Stimulated activated CD4-positive, alpha-beta T cell treated with anti-CD3 and anti-CD28 coated beads, Interleukin-1b, Interleukin-23, amount 100 ng/mL, for 4 hours (primary cell): ENCODE measurements at places on chromosomes 12 and 14.

- no peak for DNase-seq
Measured at GRCh38 chr12:49578471-49579112, 10.7 kb upstream of the MCRS1 start.

- DNase-seq, result no peak
Measured at GRCh38 chr14:97578982-97579548, 781.9 kb downstream of the VRK1 start.

GRCh38 chr14:28661171-28661772, 105.3 kb upstream of the FOXG1 start:
- DNase-seq, result no peak

GRCh38 chr14:26941521-26941920, 343.7 kb upstream of the NOVA1 start:
- DNase-seq, result no peak

- no peak for DNase-seq
Measured at GRCh38 chr14:88256997-88257950, 65.8 kb downstream of the KCNK10 start.

- peak; percentile 45 for DNase-seq
Measured at GRCh38 chr14:102593061-102593824, 794 bp downstream of the RCOR1 start.

DNA sequence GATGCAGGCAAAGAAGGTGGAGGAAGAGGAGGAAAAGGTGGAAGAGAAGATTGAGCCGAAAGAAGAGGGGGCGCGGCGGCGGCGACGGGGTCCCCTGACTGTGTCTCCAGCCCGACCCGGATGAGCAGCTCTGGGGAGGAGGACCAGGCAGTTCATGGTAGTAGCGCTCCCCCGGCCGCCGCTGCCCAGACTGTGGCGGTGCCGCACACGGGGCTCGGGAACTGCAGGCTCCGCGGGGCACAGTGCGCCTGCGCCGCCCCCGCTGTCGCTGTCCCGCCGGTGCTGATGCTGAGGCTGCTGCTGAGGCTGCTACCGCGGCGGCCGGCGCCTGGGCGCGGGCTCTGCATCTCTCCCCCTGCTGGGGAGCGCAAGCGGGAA, at the start of gene KCNH5:
Gene KCNH5, minus strand, starts transcription at position 225 of the 378 bp plus-strand sequence. CDS start 272 bp downstream, outside the sequence.
- peak; percentile 3 for DNase-seq

GRCh38 chr12:59500335-59500734, 95.5 kb upstream of the SLC16A7 start:
- no peak for DNase-seq

- DNase-seq, result peak; percentile 43
Measured at GRCh38 chr12:31238764-31239387, 87.1 kb downstream of the SINHCAF start.

- DNase-seq, result no peak
Measured at GRCh38 chr12:78050790-78051189, 220.1 kb downstream of the NAV3 start.

- DNase-seq, result no peak
Measured at GRCh38 chr12:132106921-132107320, 37.2 kb downstream of the DDX51 start.

GRCh38 chr14:71465316-71465715, 466.9 kb upstream of the RGS6 start:
- DNase-seq, result no peak

- no peak for DNase-seq
Measured at GRCh38 chr14:50058113-50058512, 58.3 kb downstream of the VCPKMT start.

- DNase-seq, result no peak
Measured at GRCh38 chr12:56257491-56258067, 605 bp downstream of the ANKRD52 start.

DNA sequence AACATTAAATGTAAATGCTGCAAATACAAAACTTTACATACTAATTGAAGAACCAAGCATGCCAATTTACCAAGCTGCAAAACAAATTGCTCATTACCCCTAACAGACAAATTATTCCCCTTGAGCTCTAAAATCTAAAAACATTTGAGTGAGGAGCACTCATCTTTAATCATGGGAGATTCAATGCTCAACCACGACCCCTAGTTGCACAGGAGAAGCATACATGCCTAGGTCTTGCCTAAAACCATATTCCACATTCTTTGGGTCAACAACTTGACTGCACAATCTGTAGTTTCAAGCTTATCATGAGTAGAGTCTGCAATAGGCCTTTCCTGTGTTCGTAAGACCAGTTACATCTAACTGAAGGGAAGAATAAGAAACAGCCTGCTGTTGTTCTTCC, 69.7 kb downstream of the MGAT4C start:
- DNase-seq, result no peak

DNA sequence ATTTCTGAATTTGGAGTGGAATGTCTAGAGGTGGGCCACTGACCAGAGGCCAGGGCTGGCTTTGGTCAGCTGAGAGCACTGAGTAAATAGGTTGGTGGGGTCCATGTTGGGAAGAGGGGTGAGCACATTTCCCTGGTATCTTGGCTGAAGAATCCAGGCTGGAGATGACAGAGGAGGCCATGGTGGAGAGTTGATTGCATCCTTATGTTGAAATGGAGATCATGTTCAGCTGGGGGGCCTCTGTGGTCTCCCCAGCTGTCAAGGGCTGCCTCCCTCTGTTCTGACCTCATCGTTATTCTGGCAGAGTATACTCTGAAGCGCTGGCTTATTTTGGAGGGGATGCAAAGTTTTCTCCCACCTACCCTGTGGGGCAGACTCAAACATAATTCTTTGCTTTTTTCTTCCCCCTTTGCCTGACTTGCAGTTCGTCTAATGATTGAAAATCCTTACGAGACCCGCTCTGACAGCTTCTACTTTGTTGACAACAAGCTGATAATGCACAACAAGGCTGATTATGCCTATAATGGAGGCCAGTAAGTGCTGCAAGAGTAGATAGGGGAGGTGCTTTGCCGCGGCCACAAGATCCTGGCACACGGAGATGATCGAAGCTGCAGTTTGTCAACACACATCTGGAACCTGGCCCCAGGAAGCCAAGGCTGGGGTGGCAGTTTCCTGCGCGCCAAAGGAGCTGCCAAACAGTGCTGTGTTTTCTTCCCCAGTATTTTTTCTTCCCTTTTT, 6.0 kb upstream of the ACADS start:
- DNase-seq, result no peak

DNA sequence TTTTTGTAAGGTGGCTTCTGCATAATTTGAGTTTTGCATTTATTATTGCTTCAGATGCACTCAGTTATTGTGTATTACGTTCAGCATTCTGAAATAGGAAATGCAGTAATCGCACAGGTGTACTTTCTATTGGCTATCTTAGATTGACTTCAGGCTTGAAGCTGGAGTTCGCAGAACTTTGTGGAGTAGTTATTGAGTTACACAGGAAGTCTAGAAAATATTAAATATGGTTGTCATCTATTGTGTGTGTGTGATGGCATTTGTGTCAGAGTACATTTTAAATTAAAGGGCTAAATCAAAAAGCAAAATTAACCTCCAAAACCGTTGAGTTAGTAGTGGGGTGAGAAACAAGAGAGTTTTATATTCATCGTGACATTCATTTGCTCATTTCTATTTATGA, 2.7 kb downstream of the ARID2 start:
- no peak for DNase-seq

- no peak for DNase-seq
Measured at GRCh38 chr12:112947761-112948160, 9.5 kb downstream of the OAS3 start.

- DNase-seq, result no peak
Measured at GRCh38 chr14:102272392-102272791, 32.6 kb downstream of the MOK start.

DNA sequence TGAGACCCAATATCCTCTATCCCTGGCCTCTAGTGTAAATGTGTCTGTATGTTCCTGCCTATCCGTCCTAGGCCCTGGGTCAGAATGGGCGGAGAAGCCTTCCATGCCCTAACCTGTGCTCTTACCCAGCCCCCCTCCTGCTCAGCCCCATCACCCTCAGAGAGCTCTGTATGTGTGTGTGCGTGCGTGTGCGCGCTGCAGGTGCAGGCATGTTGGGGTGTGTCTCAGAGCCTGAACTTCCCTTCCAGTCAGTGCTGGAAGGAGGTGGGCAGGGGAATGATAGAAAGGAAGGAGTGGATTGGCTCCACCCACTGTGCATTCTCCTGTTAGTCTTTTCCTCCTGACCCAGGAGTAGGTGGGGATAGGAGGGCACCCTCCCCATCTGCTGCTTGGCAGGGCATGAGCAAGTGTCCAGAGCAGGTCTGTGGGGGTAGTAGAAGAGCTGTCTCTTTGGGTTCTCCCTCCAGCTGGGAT, 7.2 kb downstream of the NAB2 start:
- DNase-seq, result no peak
